ENCODE measurements at places on chromosomes 5 and 9. TPM values are rescaled to one million over a fixed set of nuclear protein-coding genes. Genes with fewer than 3 reads are reported as not detected.

GRCh38 chr5:87645224-87645623 is 232.5 kb upstream of the CCNH start:
- H3K27ac ChIP-seq: no peak overlapping the region
- DNase-seq: no peak
- H3K4me1 ChIP-seq: no peaks in the 10 kb centered on the region
- no peak overlapping the region for H3K4me3 ChIP-seq
- H3K27me3 ChIP-seq: no peaks in the 10 kb centered on the region

DNA sequence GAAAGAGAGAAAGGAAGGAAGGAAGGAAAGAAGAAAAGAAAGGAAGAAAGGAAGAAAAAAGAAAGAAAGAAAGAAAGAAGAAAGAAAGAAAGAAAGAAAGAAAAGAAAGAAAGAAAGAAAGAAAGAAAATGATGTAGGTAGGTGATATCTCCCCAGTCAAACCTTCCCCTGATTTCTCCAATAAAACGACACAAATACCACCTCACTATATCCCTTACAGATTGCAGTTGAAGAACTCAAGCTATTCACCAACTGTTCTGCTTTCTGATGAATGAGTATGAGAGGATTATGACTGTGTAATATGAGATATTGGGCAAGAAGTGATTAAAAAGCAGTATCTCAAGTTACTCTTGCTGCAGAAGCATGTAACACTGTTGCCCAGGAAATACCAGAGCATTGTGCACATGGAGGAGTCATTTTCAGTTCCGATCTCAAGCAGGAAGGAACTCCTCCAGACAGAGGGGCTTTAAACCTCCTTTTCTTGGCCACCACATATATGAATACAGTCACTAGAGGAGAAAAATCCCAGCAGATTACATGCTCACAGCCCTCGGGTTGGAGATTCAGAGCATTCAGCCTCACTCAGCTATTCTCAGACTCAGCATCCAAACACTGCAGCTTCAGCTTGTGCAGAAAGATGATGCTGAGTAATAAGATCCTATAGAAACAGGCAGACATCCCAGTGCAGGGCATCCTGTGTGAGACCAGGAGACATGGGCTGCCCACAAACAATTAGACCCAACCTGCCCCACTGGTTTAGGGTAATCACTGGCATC is 61.4 kb downstream of the UGCG start:
- H3K4me1 ChIP-seq: peaks cover 42% of the 10 kb centered on the region
- peak overlapping the region; percentile 97 for H3K27ac ChIP-seq
- peak; percentile 97 for DNase-seq
- peak overlapping the region; percentile 36 for H3K4me3 ChIP-seq
- no peaks in the 10 kb centered on the region for H3K27me3 ChIP-seq
- no peaks in the 10 kb centered on the region for H3K36me3 ChIP-seq

Gene SPATA31D3
- not detected for total RNA-seq

- no peaks in the 10 kb centered on the region for H3K36me3 ChIP-seq
- peaks cover 13% of the 10 kb centered on the region for H3K4me1 ChIP-seq
- no peak for DNase-seq
- no peaks in the 10 kb centered on the region for H3K27me3 ChIP-seq
Observed at GRCh38 chr5:65728218-65728617, 6.2 kb downstream of the NLN start.

- no peaks in the 10 kb centered on the region for H3K36me3 ChIP-seq
- H3K4me1 ChIP-seq: no peaks in the 10 kb centered on the region
- H3K27me3 ChIP-seq: no peaks in the 10 kb centered on the region
- H3K4me3 ChIP-seq: no peak overlapping the region
Observed at GRCh38 chr9:19769213-19769612, 19.6 kb downstream of the SLC24A2 start.

DNA sequence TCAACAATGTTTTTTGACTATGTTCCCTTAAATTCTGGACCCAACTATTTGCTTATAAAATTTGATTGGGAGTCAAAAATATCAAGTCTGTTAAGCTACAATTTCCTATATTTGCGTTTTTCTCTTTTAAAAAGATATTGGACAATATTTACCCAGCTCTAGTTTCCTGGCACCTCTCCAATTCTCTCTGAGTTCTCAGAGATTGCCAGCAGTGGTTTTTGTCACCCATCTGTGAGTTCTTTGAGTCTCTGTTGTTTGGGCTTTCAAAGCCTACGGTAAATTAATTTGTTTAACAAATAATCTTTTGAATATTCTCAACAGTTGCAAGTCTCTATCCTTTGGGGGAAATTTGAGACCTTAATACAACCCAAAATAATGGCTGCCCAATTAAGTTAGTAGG is 174.2 kb upstream of the PUM3 start:
- H3K27ac ChIP-seq: no peak overlapping the region
- DNase-seq: no peak
- no peaks in the 10 kb centered on the region for H3K4me1 ChIP-seq
- H3K4me3 ChIP-seq: no peak overlapping the region
- H3K36me3 ChIP-seq: no peaks in the 10 kb centered on the region

DNA sequence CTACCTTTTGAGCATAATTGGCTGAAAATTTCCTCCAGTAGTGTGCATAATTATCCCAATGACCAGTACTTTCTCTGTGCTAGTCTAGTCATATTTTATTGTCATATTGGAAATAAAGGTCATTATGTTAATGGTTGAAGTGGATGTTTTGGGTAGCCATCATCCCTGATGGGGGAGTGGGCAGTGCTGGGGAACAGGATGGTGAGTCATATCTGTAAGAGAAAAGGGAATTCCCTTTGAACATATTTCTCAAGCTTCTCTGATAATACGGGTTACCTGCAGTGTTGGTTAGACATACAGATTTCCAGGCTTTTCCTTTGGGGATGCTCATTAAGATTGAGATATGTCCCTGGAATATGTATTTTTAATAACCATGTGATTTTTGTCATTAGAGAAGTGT is 33.3 kb upstream of the SPATA31D4 start:
- H3K4me3 ChIP-seq: no peak overlapping the region
- no peaks in the 10 kb centered on the region for H3K36me3 ChIP-seq
- DNase-seq: no peak
- H3K4me1 ChIP-seq: no peaks in the 10 kb centered on the region
- no peak overlapping the region for H3K27ac ChIP-seq

GRCh38 chr9:38432922-38433510 is 8.8 kb upstream of the IGFBPL1 start:
- no peaks in the 10 kb centered on the region for H3K27me3 ChIP-seq
- H3K4me1 ChIP-seq: peaks cover 34% of the 10 kb centered on the region
- no peak overlapping the region for H3K27ac ChIP-seq
- peak; percentile 51 for DNase-seq

Gene CBY3
- total RNA-seq: not detected

- peak overlapping the region; percentile 85 for H3K4me3 ChIP-seq
- no peaks in the 10 kb centered on the region for H3K27me3 ChIP-seq
- no peak for DNase-seq
- H3K27ac ChIP-seq: peak overlapping the region; percentile 90
- H3K36me3 ChIP-seq: no peaks in the 10 kb centered on the region
Observed at GRCh38 chr9:20685769-20686168, 1.7 kb downstream of the FOCAD start.

Gene RAPGEF6
- total RNA-seq: 9.4 TPM

Gene P4HA2
- total RNA-seq: 337 TPM

- H3K4me1 ChIP-seq: peaks cover 71% of the 10 kb centered on the region
- peaks cover 93% of the 10 kb centered on the region for H3K36me3 ChIP-seq
- peak; percentile 84 for DNase-seq
- no peaks in the 10 kb centered on the region for H3K27me3 ChIP-seq
Observed at GRCh38 chr5:151670953-151671636, 15.6 kb downstream of the SPARC start.

DNA sequence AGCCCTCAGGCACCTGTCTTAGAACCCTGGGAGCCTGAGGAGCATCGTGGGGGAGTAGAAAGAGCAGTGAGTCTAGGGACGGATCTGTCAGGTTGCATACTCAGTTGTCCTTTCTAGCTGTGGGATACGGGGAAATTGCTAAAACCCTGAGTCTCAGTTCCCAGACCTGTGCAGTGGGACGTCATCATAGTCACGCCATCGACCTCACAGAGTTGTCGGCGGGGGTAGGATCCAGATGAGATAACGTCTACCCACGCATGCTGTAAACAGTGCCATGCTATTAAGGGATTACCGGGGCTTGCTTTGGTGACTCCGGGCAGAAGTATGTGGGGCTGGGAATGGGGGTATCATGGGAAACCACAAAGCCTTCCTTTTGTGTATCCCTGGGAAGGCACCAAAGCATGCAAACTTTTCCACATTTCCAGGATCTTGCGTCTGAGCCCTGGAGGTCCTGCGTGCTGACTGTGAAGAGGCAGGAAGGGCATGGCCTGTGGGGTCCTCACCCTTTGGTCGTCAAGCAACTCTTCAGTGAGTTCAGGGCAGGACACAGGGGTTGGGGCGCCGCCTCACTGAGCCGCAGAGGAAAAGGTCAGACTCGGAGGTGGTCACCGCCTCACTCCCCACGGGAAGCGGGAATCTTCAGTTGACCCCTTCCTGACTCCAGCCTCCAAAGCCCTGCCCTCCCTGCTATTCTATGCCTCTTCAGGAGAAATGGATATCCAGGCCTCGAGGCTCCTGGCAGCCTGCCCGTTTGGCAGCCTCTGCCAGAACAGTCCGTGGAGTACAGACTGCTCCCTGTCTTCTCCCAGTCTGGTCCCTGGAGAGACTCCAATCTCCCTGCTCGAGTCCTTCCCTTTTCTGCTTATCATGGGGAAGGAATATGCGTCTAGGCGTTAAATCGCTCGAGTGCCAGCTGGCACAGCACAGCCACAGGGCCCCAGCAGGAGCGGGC is 186.8 kb upstream of the KLF9 start:
- H3K27ac ChIP-seq: peak overlapping the region; percentile 100
- H3K27me3 ChIP-seq: no peaks in the 10 kb centered on the region
- peak; percentile 96 for DNase-seq
- H3K4me1 ChIP-seq: peaks cover 25% of the 10 kb centered on the region

GRCh38 chr9:109779711-109780452 is at the start of gene PALM2AKAP2:
Gene PALM2AKAP2 (plus strand): TSS chr9:109780198. CDS start chr9:109780489, 291 bp downstream.
- H3K27ac ChIP-seq: peak within 1 kb of the TSS; percentile 76
- H3K4me1 ChIP-seq: peaks cover 23% of the 10 kb centered on the region
- DNase-seq: peak; percentile 89
- H3K27me3 ChIP-seq: no peaks in the 10 kb centered on the region
- H3K36me3 ChIP-seq: no peaks in the 10 kb centered on the region

DNA sequence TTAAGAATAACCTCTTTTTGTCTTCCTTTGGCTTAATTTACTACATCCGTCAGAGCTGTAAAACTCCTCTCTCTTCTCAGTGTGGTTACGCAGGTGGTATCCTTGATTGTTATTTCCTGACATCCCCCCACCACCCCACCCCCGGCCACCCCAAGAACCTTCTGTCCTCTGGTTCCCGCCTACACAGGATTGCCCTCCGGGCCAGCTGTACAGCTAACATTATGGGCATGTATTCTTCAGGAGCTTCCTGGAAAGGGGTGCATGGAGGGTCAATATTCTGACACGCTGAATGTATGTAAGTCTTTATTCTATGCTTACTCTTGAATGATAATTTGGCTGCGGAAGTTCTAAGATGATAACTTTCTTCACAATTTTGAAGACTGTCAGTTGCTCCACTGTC is 13.0 kb upstream of the ANP32B start:
- no peaks in the 10 kb centered on the region for H3K36me3 ChIP-seq
- no peak overlapping the region for H3K27ac ChIP-seq
- no peaks in the 10 kb centered on the region for H3K4me1 ChIP-seq
- H3K27me3 ChIP-seq: peaks cover 5% of the 10 kb centered on the region
- DNase-seq: no peak

Gene FAM78A
- 0.38 TPM for total RNA-seq

Gene CACFD1
- total RNA-seq: 8.5 TPM

DNA sequence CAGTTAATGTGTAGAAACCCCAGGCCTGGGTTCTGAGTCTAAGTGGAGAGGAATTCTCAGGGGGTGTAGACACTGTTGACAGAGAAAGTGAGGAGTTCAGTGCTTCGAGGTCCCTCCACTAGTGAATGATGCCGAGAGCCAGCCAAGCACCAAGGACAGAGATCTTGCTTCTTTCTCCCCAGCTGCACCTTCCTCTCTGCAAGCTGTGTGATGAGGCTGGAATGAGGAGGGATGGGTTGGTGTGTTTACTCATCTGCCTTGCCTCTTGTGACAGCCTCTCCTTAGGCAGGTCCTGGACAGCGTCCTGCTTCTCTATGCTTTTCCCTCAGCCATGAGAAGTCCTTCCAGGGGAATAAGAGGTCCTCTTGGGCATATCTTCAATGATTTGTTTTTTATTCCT is 35.3 kb downstream of the HNRNPH1 start:
- H3K27ac ChIP-seq: no peak overlapping the region
- no peaks in the 10 kb centered on the region for H3K27me3 ChIP-seq
- DNase-seq: no peak
- peaks cover 30% of the 10 kb centered on the region for H3K36me3 ChIP-seq

Gene QRFP
- not detected for total RNA-seq

GRCh38 chr5:157109744-157110143 is 900 bp upstream of the HAVCR2 start:
- DNase-seq: no peak
- H3K27ac ChIP-seq: no peak overlapping the region
- no peaks in the 10 kb centered on the region for H3K36me3 ChIP-seq
- H3K4me3 ChIP-seq: no peak overlapping the region
- no peaks in the 10 kb centered on the region for H3K27me3 ChIP-seq

DNA sequence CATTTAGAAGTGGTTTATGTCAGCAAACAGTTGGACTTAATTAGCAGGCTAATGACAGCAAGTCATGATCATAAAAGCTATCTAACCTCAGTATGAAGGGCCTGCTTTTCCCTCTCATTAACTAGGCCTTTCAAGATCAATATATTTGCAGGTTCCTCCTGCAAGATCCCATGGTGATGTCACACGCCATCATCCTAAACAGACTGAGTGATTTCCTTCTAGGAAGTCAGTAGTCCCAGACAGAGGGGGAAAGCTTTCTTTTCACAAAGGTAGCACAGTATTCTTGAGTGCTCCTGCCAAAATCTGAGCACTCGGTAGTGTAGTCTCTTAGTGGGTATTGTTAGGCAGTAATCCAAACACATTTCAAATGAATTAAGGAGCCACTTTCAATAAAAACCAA is 52.5 kb downstream of the UIMC1 start:
- DNase-seq: no peak
- no peak overlapping the region for H3K4me3 ChIP-seq
- H3K27me3 ChIP-seq: no peaks in the 10 kb centered on the region
- H3K36me3 ChIP-seq: peaks cover 38% of the 10 kb centered on the region

DNA sequence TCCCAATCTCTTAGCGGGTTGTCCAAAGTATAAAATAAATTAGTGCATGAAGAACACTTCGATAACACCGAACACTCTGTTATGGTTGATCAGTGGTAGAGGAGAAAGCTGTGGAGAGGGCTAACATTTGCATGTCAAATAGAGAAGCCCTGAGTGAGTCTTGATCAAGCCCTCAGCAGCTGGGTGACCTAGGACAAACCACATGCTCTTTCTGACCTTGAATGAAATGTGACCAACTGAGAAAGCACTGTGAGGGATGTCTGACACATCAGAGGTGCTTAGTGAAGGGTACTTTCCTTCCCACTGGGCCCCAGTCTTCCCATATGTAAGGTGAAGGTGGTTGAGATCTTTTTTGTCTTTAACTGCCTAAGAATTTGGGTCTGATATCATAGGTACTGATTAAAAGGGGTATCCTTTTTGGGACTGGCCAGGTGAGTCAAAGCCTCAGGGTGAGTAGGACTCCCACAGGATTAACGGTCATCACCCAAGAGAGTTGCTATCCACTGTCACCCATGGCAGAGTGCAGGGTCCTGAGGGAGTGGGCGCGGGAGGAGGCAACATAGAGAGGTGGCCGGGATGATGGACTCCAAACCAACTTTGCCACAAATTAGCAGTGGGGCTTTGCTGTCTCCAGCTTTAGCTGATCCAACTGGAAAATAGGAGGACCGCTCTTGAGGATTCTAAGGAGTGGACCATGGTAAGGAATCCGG is 53.5 kb downstream of the KIF4B start:
- no peaks in the 10 kb centered on the region for H3K4me1 ChIP-seq
- no peak overlapping the region for H3K27ac ChIP-seq
- 0 out of 2 replicates have a peak, but pooled peaks cover 3% of the 10 kb centered on the region for H3K27me3 ChIP-seq
- H3K36me3 ChIP-seq: no peaks in the 10 kb centered on the region
